Fibroblast of skin of back (primary cell): ENCODE measurements at places on chromosomes 13 and 19.

GRCh38 chr19:17328517-17329365 lies 5.9 kb downstream of the ANO8 start:
- no peak for DNase-seq

GRCh38 chr19:19738564-19738963 lies 5.7 kb upstream of the ZNF14 start:
- DNase-seq, result no peak

- no peak for DNase-seq
These were observed 190.1 kb downstream of the KLF5 start for GRCh38 chr13:73248711-73249580.

DNA sequence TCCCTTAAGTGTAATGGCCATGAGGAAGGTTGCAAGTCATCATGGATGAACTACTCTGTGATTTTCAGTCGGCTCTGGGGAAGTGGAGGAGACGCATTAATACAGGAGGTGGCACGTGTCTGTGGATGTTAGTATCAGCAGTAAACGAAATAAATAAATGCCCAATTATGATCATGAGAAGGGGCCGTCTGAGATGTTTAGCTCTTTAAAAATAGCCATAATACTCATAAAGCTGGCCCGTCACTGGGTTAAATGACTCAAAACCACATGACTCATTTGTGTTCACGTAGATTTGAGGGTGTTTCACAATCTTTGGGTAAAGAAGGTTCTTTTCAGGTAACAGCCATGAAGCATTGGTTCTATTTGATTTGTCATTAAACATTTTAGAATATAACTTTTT lies 620.6 kb downstream of the GPC6 start:
- DNase-seq, result peak; percentile 55

DNA sequence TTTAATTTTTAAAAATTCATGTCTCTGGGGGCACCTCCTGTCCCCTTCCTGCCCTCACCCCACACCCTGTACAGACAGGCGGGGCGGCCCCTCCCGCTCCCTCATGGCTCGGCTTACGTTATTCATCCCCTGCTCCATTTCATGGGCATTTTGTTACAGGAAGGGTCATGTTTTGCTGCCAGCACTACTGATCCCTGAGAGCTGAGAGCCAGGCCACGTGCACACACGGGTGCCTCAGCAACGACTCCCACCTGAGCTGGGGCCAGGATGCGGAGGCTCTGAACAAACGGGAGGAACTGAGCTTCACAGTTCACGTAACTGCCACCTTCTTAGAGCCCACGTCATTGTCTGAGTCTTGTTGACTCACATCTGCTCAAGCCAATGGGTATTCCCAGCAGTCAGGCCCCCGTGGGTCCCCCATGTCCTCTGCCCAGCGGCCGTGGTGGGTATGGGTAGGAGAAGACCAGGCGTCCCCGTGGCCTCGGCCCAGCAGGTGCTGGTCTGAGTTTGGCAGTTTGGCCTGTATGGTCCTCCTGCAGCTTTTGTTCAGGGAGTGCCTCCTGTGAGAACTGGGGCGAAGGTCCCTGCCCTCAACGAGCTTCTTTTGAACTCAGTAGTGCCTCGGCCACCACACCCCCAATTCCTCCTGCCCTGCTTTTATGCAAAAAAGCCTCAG lies 16.4 kb upstream of the TMEM255B start:
- DNase-seq, result no peak

DNA sequence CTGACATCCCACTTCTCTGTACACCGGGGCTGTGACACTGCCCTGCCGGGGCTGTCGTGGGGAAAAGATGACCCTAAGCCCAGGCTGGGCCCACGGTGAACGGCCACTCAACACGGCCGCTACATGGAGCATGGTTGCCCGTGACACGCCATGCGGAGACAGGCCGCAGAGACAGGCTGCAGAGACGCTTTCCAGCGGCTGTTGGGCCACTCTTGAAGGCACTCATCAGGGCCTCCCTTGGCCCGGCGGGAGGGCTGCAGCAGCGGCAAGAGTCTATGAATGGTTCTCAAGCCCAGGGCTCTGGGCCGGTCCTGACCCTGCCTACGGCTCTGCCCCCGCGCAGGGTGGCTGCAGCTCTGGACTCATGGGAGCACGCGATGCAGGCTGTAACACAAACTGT lies 22.1 kb downstream of the ADPRHL1 start:
- DNase-seq, result no peak

GRCh38 chr13:60265566-60265965 lies 101.8 kb upstream of the DIAPH3 start:
- DNase-seq, result no peak

- DNase-seq, result no peak
These were observed 64.6 kb upstream of the SOX21 start for GRCh38 chr13:94776956-94777355.

- peak; percentile 35 for DNase-seq
These were observed 82.2 kb downstream of the SLAIN1 start for GRCh38 chr13:77779552-77780272.

GRCh38 chr19:39106194-39106593 lies 19.4 kb upstream of the PAK4 start:
- DNase-seq, result no peak

GRCh38 chr19:27652281-27652680 lies 1560.7 kb downstream of the UQCRFS1 start:
- no peak for DNase-seq

DNA sequence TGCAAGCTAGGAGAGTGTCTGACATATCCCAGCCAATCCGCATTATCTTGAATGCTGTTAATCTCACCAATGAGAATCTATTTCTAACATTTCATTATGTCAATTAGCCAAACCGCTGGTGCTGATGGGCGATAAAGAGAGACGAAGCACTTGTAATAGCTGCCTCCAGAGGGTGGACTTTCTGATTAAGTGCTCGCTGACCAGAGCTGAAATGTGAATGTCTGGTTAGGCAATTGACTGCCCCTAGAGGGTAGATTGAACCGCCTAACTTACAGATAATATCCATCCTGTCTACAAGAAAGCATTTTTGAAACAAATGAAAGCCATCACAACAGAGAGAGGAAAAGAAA lies 552 bp upstream of the GRWD1 start:
- DNase-seq, result peak; percentile 92

DNA sequence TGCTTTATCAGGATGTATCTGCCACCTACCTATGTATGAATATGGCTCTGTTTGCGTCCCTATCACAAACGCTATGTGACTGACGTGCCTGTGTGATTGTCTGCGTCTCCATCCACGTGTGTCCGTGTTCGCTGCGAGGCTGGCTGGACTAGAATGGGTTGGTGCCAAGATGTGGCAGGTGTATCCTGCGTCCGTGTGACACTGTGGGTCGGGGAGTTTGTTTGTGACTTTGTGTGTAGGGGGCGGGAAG lies 6.7 kb upstream of the HOOK2 start:
- DNase-seq, result no peak

DNA sequence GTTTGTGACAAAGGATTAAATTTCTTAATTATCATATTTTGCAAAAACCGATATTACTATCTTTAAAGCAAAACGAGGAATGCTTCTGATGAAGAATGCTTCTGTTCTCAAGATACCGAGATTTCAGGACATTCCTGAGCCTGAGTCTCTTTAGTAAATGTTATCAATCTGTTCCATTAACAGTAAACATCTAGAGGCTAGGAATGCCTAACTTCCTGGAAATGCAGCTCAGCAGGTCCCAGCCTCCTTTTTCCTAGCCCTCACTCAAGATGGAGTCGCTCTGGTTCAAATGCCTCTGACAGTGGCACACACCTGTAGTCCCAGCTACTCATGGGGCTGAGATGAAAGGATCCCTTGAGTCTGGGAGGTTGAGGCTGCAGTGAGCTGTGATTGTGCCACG lies 2.4 kb upstream of the IFNL4 start:
- no peak for DNase-seq

DNA sequence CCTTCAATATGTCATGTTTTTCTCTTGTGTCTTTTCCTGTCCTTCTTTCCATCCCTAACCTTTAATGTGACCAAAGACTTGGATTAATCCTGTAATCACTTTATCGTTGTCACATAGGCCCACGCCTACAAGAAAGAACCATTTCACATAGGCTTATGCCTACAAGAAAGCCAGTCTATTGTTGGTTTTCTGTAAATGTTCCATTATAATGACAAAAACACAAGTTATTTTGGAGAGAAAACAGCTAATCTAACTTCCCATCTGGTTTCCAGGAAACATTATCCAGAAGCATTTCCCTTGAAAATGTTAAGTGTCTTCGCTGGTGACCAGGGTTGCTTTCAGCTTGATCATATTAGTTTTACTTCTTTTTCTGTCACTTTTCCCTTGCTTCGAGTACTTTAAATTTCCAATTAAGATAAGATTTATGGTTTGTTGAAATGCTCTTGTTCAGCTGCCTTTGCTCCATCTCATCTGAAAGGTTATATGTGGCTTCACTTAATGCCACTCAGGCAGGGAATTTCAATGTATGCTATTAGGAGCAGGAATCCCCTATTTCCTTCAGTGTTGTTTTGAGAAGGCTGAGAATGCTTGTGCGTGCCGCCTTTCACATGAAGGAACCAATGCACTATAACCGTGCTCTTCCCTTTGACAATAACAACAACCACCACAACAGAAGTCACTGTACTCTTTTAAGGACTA lies 708.2 kb downstream of the EFNB2 start:
- no peak for DNase-seq

GRCh38 chr13:109610517-109610916 lies 175.9 kb downstream of the IRS2 start:
- no peak for DNase-seq

DNA sequence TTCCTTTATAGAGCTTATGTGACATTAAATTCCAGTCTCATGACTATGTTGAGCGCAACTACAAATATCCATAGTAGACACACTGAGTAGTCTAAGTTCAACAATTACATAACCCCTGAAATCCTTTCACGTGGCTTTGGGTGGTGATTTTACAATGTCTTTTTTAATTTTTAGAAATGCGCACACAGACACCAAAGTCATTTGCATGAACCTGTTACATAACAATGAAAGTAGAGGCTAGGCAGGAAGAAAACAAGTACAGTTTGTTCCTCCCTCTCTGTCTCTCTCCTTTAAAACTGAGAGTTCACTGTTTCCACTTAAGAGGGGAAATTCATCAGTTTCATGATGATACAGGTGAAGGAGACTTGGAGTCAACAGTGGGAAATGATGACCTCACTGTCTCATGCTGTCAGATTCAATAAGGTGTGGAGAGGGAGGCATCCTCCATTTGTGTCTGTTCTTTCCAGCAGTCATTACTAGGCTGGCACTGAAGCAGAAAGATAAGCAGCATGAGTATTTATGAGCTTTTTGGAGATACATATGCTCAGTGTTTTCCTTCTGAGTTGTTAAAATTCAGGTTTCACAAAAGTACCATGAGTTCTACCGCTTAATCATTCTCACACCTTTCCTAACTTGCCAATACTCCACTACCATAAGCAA lies 201.8 kb downstream of the LHFPL6 start:
- DNase-seq, result no peak

DNA sequence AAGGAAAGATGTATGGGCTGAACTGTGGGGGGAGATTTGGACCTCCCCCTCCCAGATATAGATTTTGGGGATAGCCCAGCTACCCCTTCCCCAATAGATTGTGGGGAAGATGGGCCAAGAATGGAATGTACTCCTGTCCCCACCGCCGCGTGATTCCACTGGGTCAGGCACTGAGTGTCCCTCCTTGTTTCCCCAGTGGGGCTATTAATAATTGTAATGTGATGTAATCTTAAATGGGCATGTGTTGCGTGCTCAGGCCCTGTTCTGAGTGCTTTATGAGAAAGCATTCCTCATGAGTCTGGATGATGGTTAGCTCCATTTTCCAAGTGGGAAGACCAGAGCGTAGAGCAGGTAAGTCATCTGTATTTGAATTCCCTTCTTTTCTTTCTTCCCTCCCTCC lies 1.4 kb downstream of the PSMD8 start:
- DNase-seq, result peak; percentile 36

DNA sequence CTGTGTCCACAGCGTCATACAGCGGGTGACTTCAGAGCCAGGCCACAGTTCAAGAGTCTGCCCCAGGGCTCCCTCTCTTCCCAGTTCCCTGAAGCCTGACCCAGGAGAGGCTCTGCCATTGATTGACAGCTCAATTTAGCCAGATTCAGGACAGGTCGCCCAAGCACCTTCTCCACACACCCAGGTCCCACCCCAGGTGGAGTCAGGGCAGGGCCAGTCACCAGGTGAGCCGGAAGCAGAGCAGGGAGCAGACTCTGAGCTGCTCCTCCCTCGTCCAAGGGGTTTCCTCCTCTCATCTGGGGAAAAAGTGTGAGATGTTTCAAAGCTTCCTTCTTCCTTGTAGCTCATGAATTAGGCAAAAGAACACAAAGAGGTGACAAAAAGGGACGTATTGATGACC lies 5.6 kb downstream of the CEACAM7 start:
- DNase-seq, result no peak

GRCh38 chr19:17582613-17583012 lies 27.2 kb downstream of the COLGALT1 start:
- DNase-seq, result no peak

GRCh38 chr13:103961129-103961528 lies 894.9 kb upstream of the SLC10A2 start:
- DNase-seq, result no peak

GRCh38 chr13:23771956-23772355 lies 117.2 kb downstream of the MIPEP start:
- no peak for DNase-seq

DNA sequence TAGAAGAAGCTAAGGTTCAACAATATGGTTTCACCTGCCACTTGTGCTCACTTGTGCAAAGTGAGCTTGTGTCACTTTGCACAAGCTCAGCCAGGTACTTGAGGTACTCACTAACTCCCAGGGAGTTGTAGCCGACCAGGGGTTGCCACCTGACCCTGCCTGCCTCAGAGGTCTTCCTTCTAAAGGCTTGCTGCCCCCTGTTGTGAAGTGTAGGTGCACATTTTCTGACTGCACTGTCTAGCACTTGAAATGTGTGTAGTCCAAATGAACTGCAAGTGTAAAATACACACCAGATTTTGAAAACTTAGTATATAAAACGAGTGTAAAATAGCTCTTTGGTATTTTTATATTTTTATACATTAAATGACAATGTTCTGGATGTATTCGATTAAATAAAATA lies 230.8 kb downstream of the DLEU7 start:
- DNase-seq, result no peak
